ENCODE measurements at places on chromosomes 5 and 9.

DNA sequence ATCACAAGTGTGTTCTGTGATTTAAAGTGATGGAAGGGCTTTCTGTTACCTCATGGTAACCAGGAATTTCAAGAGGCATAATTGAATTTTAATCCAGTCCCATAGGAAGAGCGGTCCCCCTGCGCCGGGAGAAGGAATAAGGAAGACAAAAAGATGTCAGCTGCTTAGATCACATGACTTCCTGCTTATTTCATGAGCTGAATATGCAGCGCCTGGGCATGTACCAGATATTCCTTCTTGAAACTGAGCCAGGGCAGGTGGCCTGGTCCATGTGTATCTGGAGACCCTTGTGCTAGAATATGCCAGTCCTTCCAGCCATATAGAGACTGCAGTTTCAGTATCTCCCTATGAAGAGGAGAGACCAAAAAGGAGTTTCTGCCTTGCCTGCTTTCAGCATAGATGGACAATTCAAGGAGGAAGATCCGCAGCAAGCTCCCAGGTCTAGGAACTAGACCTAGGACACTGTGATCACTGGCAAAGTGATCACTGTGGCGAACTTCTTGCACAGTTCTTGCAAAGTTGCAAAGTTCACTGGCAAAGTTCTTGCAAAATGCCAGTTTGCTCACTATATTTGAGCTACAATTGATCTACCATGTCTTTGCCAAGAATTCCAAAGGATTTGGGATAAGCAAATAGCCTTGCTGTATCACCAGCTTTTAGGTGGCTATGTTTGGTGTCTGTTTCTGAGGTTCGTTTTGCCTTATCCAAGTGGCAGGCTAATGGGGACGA lies 102.9 kb upstream of the PHYKPL start:
- H3K4me1 ChIP-seq = no peaks in the 10 kb centered on the region
- H3K27me3 ChIP-seq = no peaks in the 10 kb centered on the region
- no peak for DNase-seq
- no peaks in the 10 kb centered on the region for H3K36me3 ChIP-seq
- H3K4me3 ChIP-seq = no peak overlapping the region

GRCh38 chr9:88236511-88237478 lies 98.5 kb upstream of the SPATA31C2 start:
- H3K4me1 ChIP-seq = no peaks in the 10 kb centered on the region
- H3K27ac ChIP-seq = no peak overlapping the region
- DNase-seq = no peak
- no peaks in the 10 kb centered on the region for H3K36me3 ChIP-seq
- no peak overlapping the region for H3K4me3 ChIP-seq
- no peaks in the 10 kb centered on the region for H3K27me3 ChIP-seq

DNA sequence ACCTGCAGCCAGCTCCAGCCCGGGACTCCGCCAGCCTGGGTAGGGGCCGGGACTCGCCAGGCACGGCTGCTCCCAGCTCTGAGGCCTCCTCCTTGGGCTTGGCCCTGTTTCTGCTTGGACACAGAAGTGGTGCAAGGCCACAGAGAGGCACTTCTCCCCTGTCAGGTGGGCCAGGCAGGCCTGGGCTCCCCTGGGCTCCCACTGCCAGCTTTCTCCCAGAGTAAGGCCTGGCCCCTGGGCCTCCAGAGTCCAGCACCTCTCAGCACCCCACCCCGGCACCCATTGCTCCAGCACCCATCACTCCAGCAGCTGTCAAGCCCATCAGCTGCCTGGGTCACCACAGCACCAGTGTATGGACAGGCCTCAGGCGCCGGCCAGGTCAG lies 71.1 kb upstream of the LRRTM2 start:
- H3K36me3 ChIP-seq = no peaks in the 10 kb centered on the region
- no peak overlapping the region for H3K27ac ChIP-seq
- peaks cover 11% of the 10 kb centered on the region for H3K4me1 ChIP-seq

DNA sequence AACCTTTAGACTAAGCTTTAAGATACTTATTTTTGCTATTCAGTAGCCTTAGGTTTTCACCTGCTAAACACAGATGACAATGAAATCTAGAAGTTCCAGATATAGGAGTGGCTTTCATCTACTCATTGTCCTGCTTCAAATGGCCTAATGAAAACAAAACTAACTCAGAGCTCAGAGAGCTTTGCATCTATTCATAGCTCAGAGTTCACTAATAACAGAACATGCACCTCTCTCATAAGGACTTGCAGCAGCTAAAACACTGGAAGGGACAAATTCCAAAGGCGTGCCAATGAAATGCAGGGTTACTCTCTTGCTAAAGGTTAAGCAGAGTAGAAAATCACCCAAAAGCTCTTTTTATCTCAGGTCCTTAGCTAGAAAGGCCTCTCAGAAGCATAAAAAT lies 29.0 kb downstream of the SLC31A2 start:
- H3K27ac ChIP-seq = no peak overlapping the region
- no peaks in the 10 kb centered on the region for H3K4me1 ChIP-seq
- DNase-seq = no peak
- H3K36me3 ChIP-seq = peaks cover 30% of the 10 kb centered on the region
- no peaks in the 10 kb centered on the region for H3K27me3 ChIP-seq

- H3K27me3 ChIP-seq = no peaks in the 10 kb centered on the region
- H3K27ac ChIP-seq = no peak overlapping the region
- no peak overlapping the region for H3K4me3 ChIP-seq
- H3K36me3 ChIP-seq = no peaks in the 10 kb centered on the region
- peaks cover 3% of the 10 kb centered on the region for H3K4me1 ChIP-seq
Observed at GRCh38 chr5:44046619-44047364, 342.4 kb downstream of the FGF10 start.

- no peak overlapping the region for H3K4me3 ChIP-seq
- H3K4me1 ChIP-seq = no peaks in the 10 kb centered on the region
- H3K27me3 ChIP-seq = no peaks in the 10 kb centered on the region
- H3K27ac ChIP-seq = no peak overlapping the region
- no peaks in the 10 kb centered on the region for H3K36me3 ChIP-seq
Observed at GRCh38 chr9:77454663-77455062, 193.5 kb downstream of the GNA14 start.

DNA sequence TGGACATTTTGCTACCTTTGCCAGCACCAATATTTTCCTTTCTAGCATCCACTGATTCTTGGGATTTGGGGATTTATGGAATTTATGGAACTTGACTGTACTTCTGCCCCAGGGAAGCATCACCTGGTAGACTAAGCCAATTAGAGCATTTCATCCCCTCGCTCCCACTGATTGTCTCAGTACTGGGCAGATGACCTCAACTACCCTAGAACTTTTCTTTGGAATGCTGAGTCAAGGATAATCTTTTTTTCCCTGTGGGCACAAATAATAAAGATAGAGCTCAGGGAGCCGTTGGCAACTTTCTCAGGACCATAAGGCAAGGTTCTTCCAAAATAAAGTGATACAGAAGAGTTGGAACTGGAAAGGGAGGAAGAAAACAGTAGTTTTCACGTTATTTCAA lies 438.4 kb downstream of the PLK2 start:
- H3K27me3 ChIP-seq = no peaks in the 10 kb centered on the region
- no peaks in the 10 kb centered on the region for H3K4me1 ChIP-seq
- no peak overlapping the region for H3K4me3 ChIP-seq
- DNase-seq = no peak
- no peak overlapping the region for H3K27ac ChIP-seq
